Stimulated activated CD4-positive, alpha-beta T cell treated with anti-CD3 and anti-CD28 coated beads, Interleukin-2, amount 100 ng/mL, for 48 hours (primary cell): ENCODE measurements at places on chromosomes 2 and 18.

GRCh38 chr18:77560341-77560992, 310.8 kb downstream of the GALR1 start:
- no peak for DNase-seq

DNA sequence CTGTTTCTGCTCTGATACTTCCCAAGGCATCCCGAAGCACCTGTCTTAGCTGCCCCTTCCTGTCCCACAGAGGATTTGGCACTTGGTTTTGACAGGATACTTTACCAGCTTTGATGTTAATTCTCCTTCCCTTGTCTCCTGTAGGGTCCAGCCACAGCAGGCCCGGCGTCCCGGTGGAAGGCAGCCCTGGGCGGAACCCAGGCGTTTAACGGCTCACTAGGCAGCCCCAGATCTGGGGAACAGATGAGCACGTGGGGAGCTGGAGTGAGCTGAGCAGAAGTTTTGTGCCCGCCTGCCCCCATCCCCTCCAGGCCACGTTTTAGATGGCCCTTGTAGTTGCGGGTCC, 11.4 kb downstream of the ANKRD23 start:
- no peak for DNase-seq

DNA sequence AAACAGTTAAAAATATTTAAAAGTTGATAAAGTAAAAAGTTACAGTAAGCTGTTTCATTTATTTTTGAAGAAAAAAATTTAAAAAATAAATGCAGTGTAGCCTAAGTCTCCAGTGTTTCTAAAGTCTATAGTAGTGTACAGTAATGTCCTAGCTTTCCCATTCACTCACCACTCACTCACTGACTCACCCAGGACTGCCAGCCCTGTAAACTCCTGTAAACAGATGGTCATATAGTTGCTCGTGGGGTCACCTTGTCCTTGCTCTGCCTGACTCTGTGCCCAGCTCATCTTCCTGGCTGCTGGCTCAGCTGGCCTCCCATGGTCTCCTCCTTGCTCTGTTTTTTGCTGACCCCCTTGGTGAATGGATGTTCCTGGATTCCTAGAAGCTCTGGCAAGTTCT, 180.3 kb downstream of the VAPA start:
- no peak for DNase-seq

- no peak for DNase-seq
These were observed 4.1 kb upstream of the WNT6 start for GRCh38 chr2:218855305-218856166.

- no peak for DNase-seq
These were observed 77.3 kb upstream of the RMDN2 start for GRCh38 chr2:37847792-37848191.

DNA sequence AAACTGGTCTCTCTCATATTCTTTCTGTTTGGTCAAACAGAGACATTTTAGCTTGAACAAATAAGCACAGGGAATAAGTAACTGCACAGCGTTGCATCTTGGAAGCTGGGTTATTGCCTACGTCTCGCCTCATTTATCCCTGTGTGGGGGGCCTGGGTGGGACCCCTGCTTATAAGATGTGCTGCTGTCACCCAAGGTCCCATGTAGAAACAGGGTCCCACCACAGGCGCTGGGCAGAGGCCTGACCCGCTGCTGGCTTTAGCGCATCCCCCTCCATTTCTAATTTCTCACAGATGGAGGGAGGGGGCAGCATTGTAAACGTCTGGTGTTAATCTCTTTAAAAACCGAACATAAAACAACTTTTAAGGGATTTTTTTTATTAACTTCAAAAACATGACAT, 207.8 kb downstream of the HDAC4 start:
- DNase-seq, result no peak

- no peak for DNase-seq
These were observed 373.9 kb downstream of the SETBP1 start for GRCh38 chr18:45054636-45055035.

DNA sequence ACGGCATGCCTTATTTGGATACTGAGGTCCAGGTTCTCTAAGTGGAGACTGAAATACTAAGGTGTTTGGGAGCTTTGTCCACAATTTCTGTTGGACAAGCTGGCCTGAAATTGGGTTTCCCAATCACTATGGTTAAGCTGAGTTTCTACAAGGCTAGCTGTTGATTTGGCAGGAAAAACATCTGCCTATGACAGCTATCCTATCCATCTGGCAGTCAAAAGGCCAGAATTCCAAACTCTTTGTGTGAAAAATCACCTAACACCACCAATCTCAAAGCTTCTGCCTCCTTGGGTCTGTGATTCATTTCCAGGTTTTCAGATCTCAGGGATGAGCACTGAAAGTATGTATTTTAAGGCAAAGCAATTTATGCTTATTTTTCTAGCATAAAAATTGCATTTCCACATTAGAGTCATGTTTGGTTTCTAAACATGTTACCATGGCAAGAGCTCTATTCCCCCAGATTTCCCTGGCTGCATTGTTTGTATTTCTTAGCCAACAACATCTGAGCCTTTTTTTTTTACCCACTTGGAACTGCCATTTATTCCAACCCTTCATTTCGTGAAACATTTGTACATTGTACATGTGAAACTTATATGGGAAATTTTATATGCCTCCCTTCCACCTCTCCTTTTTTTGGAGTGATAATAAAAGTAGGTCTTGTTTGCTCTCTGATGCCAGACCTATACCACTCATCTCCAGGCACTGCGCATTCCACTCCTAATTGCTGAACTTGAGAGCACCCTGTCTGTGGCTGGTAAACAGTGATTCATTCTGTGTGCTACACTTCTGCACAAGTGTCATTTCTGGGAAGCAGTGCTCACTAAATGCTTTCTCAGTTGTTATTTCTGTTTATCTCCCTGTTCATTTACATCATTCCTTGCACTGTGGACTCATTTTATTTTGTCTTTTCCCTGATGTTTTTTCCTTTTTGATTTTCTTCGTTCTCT, 15.9 kb upstream of the CCDC85A start:
- DNase-seq, result no peak

- DNase-seq, result no peak
These were observed 187.8 kb upstream of the BOD1L2 start for GRCh38 chr18:56959120-56959519.

GRCh38 chr2:47086054-47086471, 69.0 kb downstream of the STPG4 start:
- no peak for DNase-seq

- DNase-seq, result no peak
These were observed 60.7 kb upstream of the PPM1B start for GRCh38 chr2:44107974-44108373.

DNA sequence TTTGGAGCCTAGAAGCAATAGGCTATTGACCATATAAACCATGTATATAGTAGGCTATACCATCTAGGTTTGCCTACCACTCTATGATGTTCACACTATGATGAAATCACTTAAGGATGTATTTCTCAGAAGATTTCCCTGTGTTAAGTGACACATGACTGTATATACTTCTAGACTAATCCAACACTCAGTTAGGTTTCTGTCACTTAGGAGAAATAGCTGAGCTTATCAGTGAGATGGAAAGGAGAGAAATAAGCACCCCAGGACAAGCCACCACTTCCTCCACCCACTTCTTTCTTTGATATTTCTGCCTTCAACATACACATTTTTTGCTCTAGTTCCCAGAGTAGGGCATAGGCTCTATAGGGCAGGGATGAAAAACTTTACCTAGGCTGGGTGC, 7.8 kb downstream of the PECR start:
- no peak for DNase-seq

DNA sequence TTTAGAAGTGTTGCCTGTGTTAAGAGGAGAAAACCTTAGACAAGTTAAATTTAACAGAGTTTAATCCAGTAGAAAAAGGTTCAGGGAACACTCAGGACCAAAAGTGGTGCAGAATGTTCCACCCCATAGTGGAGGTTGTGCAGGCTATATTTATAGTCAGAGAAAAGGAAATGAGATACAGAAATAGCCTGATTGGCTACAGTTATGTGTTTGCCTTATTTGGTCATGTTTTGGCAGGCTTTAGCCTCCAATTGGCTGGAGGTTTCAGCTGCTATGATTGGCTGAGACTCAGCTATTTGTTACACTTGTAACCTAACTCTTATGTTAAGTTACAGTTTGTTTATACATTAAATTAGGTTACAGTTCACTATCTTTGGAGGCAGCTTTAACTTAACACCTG, 4.2 kb downstream of the STAMBP start:
- no peak for DNase-seq

DNA sequence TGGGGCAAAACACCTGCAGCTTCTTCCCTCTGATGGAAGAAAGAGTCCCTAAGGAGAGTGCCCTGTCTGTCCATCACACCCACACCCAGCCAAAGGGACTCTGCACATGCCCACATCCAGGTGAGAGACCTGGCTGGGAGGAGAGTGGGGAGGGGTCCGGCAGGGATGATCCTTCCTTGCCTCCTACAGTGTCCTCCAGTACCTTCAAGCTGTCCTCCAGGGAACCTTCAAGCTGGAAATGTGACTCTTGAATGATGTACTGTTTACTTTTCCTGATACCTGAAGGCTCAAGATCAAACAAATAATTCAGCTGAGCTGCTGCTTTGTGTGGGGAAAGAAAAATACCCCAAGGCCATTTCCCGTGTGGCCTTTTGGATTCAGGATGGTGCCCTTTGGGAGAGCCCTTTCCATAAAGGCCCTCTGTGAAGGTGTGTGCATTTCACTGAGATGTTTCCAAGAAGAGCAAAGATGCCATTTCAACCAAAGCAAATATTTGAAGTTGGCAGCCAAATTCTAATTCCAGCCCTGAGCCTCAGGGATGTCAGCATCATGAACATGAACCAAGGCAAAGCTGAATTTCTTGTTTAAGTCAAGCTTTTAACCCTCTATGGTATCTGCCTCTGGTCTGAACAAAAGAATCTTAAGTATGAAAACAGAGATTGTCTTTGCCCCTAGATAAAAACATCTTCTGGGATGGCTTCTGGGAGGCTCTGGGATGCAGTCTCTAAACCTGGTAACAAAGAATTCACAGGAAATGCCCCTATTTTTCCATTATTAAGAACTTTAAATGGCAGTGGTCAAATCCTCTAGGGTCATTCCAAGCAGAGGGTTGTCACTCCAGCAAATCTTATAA, 11.1 kb downstream of the EVA1A start:
- DNase-seq, result no peak

GRCh38 chr2:100248044-100248330, 74.3 kb downstream of the LONRF2 start:
- DNase-seq, result no peak

DNA sequence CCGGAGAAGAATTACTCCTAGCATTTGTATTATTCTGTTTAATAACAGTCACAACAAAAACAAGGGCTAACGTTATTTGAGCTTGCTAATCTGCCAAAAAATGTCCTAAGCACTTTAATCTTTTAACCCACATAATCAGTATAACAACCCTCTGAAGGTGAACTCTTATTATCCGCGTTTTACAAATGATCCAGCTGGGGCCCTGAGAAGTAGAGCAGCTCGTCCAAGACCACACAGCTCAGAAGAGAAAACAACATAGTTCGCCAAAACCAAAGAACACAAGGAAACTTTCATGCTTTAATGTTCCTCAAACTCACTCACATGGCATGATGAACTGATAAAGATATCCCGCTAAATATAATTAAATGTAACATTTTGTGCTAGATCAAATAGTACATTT, 159.7 kb upstream of the ZNF236 start:
- no peak for DNase-seq
